Bronchial smooth muscle cell (primary cell): ENCODE measurements at places on chromosomes 1 and 21. TPM values are rescaled to one million over a fixed set of nuclear protein-coding genes. Genes with fewer than 3 reads are reported as not detected.

Gene C8B
- total RNA-seq: not detected in 2 replicates

Gene FBXO2
- 5.2 and 7.3 TPM in 2 replicates for total RNA-seq

Gene ENTREP3
- total RNA-seq: 4.5 and 5.5 TPM in 2 replicates

Gene APCS
- total RNA-seq: not detected in 2 replicates

Gene FCGR3A
- not detected in 2 replicates for total RNA-seq

Gene UBIAD1
- 2.4 and 4.6 TPM in 2 replicates for total RNA-seq

Gene SHE
- under 0.01 TPM in 2 replicates for total RNA-seq

Gene ADAM30
- total RNA-seq: not detected in 2 replicates

Gene DOP1B
- total RNA-seq: 2.1 and 2.5 TPM in 2 replicates

Gene TP73
- total RNA-seq: not detected in 2 replicates

Gene MSH4
- 0.16 and 0.52 TPM in 2 replicates for total RNA-seq

Gene ANGPTL1
- total RNA-seq: 3.0 and 3.9 TPM in 2 replicates

Gene LUZP1
- 12.8 and 13.7 TPM in 2 replicates for total RNA-seq

Gene CHIA
- 0.26 TPM in 1 of 2 replicates, not detected in the other for total RNA-seq

Gene ZMYND12
- total RNA-seq: 1.4 and 2.2 TPM in 2 replicates

Gene RCC2
- total RNA-seq: 15.8 and 25.3 TPM in 2 replicates

Gene NENF
- total RNA-seq: 53.0 and 81.7 TPM in 2 replicates

Gene GNL2
- total RNA-seq: 46.4 and 66.2 TPM in 2 replicates

Gene RAB29
- 18.6 and 18.8 TPM in 2 replicates for total RNA-seq

Gene PSRC1
- total RNA-seq: 1.9 and 3.8 TPM in 2 replicates

Gene DRAXIN
- total RNA-seq: 0.16 and 0.26 TPM in 2 replicates

Gene SELENBP1
- 111 and 123 TPM in 2 replicates for total RNA-seq

Gene OR2L2
- not detected in 2 replicates for total RNA-seq

Gene CELA3B
- not detected in 2 replicates for total RNA-seq

Gene RPE65
- total RNA-seq: not detected in 2 replicates

Gene SYNC
- total RNA-seq: 108 TPM in 2 replicates

Gene CYP4A22
- total RNA-seq: not detected in 2 replicates
